T-helper 2 cell treated with Interferon-gamma antibody and Interleukin-4, amounts not matched to agents 5 μg/mL and 100 μg/mL, for 36 hours (primary cell): ENCODE measurements at places on chromosomes 13 and 19.
A peak's percentile ranks its signal among the peaks of the same experiment; 100 is the strongest.

DNA sequence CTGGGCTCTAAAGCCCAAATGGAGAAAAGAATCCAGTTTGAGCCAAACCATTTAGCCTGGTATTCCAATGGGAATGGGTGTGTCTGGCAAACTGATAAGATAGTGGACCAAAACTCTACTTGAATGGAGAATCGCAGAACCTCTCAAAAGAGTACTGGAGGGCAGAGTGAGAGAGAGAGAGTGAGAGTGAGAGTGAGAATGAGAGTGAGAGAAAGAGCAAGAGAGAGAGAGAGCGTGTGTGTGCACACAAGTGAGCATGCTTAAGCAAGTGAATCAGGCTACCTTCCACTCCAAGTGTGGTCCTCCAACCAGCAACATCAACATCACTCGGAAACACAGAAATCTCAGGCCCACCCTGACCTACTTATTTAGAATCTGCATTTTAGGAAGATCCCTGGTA is 58.8 kb downstream of the UQCRFS1 start:
- no peak for DNase-seq

GRCh38 chr19:28949535-28949934 is 263.4 kb downstream of the UQCRFS1 start:
- DNase-seq: no peak

- no peak for DNase-seq
Measured at GRCh38 chr19:49117677-49118564, 1.0 kb downstream of the C19orf73 start.

DNA sequence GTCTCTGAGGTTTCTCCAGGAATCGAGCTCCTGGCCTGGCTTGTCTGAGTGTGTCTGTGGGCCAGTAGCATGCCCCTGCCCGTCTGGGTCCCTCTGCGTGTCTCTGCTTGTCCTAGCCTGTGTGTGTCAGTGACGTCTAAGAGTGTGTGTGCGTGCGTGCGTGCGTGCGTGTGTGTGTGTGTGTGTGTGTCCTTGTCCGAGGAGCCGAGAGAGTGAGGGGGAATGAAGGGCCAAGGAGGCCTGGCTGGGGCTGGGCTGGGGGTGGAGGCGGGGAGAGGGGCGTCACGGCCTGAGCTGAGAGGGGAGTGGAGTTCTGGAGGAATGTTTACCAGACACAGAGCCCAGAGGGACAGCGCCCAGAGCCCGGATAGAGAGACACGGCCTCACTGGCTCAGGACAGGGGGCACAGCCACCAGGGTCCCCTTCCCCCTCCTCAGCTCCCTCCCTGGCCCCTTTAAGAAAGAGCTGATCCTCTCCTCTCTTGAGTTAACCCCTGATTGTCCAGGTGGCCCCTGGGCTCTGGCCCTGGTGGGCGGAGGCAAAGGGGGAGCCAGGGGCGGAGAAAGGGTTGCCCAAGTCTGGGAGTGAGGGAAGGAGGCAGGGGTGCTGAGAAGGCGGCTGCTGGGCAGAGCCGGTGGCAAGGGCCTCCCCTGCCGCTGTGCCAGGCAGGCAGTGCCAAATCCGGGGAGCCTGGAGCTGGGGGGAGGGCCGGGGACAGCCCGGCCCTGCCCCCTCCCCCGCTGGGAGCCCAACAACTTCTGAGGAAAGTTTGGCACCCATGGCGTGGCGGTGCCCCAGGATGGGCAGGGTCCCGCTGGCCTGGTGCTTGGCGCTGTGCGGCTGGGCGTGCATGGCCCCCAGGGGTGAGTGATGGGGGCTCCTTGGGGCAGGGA is at the start of gene AXL:
Gene AXL, plus strand, starts transcription at position 609 of the 893 bp plus-strand sequence. Its CDS starts 170 bp downstream, at position 779.
- DNase-seq: no peak

DNA sequence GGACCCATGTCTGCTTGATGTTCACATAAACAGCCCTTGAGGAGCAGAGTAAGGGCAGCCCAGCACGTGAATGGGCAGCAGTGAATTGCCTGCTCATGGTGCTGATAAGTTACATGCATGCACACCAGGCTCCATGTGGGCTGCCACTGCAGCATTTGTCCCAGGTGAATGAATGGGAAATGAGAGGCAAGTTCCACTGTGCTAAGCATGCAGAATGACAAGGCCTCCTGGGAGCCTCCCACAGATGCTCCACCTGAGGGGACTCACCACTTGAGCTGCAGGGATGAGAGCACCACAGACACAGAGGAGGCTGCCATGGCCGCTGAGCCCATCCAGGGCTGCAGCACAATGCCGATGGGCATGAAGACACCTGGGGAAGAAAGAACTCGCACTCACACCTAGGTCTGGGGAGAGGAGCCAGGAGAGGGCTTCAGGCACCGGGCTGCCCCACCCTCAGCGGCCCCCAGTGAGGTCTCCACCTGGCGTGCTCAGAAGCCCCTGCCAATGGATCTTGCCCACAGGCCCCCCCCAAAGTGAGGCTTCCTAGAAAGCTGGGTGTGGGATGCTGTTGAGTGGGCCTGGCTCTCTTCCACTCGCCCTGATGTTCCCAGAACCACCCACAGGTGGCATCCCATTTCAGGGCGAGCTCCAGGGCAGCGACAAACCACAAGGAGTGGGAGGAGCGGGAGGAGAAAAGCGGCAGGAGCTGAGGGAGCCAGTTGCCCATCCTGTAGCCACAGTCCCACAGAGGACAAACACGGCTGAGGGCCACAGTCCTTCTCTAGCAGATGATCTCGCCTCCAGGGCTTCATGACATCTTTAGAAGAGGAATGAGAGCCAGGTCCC is 73.8 kb downstream of the CCDC70 start:
- DNase-seq: no peak

DNA sequence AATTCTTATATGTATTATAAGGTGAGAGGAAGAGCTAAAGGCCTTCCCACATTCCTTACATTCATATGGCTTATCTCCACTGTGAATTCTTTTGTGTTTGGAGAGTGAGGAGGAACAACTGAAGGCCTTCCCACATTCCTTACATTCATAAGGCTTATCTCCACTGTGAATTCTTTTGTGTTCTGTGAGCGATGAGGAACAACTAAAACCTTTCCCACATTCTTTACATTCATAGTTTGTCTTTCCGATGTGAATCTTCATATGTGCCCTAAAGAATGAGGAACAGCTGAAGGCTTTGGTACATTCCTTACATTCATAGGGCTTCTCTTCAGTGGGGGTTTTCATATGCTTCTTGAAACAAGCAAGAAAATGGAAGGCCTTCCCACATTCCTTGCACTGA is 13.3 kb downstream of the ZNF699 start:
- DNase-seq: no peak

GRCh38 chr19:29560313-29561075 is 34.7 kb downstream of the VSTM2B start:
- DNase-seq: no peak

- no peak for DNase-seq
Measured at GRCh38 chr19:10817291-10818038, 18.5 kb downstream of the TMED1 start.

- no peak for DNase-seq
Measured at GRCh38 chr19:47398707-47399597, 20.4 kb downstream of the MEIS3 start.

DNA sequence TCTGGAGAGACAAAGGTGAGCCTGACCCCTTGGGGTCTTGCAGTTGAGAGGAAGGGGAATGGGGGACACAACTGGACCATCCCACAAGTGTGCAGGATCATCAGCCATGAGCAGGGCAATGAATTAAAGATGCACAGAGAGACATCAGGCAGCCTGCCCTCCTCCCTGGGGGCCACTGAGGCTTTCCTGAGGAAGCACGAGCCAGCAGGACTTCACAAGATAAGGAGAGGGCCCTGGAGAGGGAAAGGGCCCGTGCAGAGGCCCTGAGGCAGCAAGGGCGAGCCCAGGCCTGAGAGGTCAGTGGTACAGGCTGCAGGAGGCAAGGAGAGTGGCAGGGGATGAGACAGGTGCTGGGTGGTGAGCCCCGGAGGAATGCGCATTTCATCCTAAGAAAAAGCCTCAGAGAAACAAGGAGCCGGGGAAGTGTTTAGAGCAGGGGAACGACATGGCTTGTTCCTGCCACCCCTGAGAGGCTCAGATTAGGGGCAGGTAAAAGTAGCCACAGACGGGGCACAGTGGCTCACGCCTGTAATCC is 9.0 kb upstream of the PRKD2 start:
- DNase-seq: no peak

GRCh38 chr19:55253842-55254624 is 4.8 kb downstream of the PPP6R1 start:
- DNase-seq: peak; percentile 57

DNA sequence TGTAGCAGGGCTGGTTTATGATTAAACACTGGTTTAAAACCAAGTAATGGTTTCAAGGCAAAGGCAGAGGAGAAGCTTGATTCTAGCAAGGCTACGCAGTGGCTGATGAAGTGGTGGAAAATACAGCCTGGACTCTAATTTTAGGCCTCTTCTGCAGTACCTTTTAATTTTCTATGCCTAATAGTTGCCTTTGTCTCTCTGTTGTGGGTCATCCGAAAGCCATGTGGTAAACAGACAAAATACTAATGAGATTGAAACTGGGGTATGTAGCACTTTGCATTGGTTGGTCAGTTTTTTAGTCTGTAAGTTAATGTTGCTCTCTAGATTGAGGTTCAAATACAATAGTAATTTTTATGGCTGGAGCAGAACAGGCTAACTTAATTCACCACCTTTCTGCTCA is 3.3 kb downstream of the LMO7 start:
- no peak for DNase-seq

DNA sequence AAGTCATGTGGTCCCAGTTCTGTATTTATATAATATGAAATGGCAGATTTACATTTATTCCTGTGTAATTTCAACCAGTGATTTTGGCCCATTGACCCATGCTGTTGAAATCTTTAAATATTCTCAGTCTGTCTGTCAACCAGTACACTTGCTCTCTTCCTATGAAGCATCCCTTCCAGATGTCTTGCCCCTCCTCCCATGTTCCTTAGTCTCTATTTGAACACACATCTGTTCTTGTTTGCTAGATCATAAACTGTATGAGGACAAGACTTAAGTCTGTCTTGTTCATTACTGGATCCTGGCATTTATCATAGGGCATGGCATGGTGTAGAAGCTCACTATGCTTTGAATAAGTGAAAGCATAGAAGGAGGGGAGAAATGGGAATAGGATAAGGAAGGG is 34.9 kb downstream of the STARD13 start:
- DNase-seq: no peak

- no peak for DNase-seq
Measured at GRCh38 chr19:10473192-10473591, 30.0 kb downstream of the KEAP1 start.

DNA sequence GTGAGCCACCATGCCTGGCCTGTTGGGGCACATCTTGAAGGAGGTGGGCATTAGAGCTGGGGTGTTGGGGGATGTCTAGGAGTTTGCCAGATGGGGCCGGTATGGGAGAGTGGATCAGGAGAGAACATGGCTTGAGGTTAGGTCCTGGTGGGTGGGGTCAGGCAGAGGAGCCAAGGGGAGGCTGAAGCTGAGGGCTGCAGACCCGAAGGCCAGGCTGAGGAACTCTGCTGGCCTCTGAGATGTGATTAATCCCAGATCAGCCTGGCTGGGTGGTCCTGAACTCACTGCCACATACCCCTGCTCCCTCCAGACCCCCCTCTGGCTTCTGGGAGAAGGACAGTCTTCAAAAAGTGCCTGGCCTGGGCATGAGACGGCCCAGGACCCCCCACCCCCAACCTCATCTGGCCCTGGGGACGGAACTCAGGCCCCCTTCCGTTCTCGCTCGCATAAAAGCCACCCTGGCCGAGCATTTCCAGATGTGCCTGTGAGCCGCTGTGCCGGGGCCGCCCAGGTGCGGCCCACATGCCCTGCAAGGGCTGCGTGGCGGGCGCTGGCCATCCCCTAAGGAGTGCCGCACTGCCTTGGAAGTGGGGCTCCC is 2.7 kb downstream of the FSTL3 start:
- DNase-seq: no peak

GRCh38 chr19:15287496-15287895 is 44.8 kb downstream of the BRD4 start:
- no peak for DNase-seq

DNA sequence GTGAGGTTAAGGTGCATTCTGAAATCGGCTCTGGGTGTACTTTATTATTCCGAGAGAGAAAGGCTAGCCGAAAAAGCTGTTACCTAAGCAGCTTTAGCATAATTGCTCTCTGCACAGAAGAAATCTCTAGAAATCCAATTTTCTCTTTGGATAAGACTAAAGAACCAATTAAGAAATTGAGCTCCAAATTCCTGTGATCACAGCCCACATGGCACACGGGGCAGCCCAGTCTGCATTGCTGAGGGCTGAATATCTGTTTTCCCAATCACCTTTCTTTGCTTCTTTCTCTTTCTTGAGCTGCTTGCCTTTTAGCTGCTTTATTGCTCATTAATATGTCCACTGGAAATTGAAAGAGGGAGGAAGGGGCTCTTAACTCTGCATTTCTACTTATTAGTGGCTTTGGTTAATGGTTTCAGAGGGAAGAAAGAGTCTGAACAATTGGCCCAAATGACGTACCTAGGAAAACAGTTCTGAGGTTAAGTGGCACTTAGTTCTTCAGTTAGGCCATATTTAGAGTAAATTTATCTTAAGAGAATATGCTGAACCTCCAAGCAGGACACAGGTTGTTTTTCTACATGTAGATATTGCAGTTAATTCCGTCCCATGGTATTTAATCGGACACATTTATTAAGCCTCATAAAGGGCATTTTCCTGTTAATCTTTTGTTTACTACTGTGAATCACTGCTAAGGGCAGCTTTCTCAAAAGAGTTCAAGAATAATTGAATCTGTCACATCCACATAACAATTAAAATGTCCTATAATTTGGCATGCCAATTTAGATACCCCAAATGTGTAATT is 265.7 kb downstream of the ABCC4 start:
- no peak for DNase-seq

DNA sequence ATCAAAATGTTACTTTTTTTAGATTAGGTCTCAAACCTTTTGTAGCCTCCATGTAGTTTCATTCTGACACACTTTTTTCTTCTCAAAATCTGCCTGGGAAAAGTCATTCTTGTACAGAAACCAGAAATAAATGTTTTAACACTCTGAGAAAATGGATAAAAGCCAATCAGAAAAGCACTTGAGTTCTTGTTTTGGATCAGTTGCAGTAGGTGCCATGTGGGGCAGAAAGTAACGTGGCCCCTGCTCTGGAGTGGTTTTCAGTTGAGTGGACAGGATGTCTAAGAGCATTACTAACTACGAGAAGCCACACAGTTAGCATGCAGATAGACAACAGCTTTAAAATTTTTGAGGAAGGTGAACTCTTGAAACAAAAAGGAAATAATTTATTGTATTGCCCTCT is 19.1 kb downstream of the GPR183 start:
- peak; percentile 72 for DNase-seq

- DNase-seq: no peak
Measured at GRCh38 chr13:51687947-51688714, 103.9 kb downstream of the WDFY2 start.

DNA sequence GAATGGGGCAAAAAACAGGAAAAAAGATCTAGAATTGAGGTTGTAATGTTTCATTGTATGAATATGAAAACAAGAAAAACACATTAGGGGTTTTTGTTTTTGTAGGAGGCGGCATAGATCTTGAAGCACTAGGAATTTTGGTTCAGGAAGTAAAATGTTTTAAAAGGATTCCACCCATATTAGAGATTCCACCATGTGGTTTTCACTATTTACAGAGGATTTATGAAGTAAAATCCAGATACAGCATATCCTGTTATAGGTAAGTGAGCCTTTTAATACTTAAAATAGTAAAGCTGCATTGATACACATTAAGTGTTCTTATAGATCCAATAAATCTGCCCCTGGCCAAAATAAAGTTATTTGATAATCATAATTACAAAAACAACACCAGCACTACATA is 61.4 kb downstream of the MICU2 start:
- no peak for DNase-seq
